ENCODE measurements at places on chromosomes 11 and 22.

GRCh38 chr11:6431861-6432260 is 8.9 kb downstream of the HPX start:
- no peak for DNase-seq

- DNase-seq: no peak
Measured at GRCh38 chr11:539971-540481, 2.7 kb downstream of the LRRC56 start.

- peak; percentile 25 for DNase-seq
Measured at GRCh38 chr11:63985812-63986155, 454 bp upstream of the OTUB1 start.

- no peak for DNase-seq
Measured at GRCh38 chr11:16179676-16180075, 176.7 kb downstream of the SOX6 start.

GRCh38 chr22:36398601-36399471 is 11.1 kb upstream of the MYH9 start:
- DNase-seq: no peak

- no peak for DNase-seq
Measured at GRCh38 chr11:105907319-105907718, 114.7 kb downstream of the MSANTD4 start.

DNA sequence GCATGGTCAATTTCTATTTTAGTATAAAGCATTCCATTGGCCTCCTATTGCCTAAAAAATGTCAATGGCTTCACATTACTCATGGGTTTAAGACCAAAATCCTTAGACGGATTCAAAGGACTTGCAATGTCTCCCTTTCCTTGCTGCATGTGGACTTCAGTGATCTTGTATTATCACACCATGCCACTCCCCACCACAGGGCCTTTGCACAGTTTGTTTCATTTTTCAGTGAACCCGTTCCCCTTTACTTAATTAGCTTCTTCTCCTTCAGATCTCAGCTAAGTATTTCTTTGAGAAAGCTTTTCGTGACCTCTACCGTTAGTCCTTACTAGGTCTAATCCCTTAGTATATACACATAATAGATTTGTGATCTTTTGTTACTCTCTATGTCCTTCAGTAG is 269.7 kb downstream of the FAM76B start:
- no peak for DNase-seq

DNA sequence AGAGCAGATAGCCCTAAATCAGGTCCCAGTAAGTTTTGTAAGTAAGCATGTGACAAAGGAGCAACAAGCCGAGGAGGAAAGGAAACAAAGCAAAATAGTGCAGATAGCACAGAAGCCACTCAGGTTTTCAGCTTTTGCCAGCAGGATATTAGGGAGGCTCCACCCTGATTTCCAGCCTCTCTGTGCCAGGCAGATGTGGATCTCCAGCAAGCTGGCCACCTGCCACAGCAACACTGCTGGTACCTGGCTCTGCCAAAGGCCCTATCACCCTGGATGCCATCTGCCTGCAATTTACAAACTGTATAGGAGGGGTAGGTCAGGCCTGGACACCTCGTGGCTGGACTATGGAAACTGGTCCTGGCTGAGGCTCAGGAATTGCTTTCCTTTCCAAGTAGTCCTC is 12.2 kb upstream of the NNMT start:
- DNase-seq: no peak

- DNase-seq: no peak
Measured at GRCh38 chr11:119110439-119110838, 3.3 kb downstream of the C2CD2L start.

DNA sequence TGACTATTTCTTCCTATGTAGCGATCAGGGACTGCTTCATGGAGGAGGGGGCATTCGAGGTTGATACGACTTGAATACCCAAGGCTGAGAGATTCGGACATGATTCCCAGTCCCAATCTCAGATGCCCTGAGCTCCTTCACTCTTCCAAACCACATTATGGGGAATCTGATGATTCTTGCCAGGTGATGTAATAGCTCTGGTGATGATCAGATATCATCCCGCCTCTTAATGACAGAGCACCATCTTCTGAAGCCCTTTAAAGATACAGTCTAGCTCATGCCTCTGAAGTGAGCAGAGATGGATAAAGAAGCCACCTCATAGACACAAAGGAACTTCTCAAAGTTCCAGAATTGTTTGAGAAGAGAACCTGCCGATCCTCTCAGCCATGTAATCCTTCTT is 8.9 kb upstream of the CLMP start:
- DNase-seq: no peak

- DNase-seq: no peak
Measured at GRCh38 chr11:124648610-124649009, 24.9 kb downstream of the SIAE start.

DNA sequence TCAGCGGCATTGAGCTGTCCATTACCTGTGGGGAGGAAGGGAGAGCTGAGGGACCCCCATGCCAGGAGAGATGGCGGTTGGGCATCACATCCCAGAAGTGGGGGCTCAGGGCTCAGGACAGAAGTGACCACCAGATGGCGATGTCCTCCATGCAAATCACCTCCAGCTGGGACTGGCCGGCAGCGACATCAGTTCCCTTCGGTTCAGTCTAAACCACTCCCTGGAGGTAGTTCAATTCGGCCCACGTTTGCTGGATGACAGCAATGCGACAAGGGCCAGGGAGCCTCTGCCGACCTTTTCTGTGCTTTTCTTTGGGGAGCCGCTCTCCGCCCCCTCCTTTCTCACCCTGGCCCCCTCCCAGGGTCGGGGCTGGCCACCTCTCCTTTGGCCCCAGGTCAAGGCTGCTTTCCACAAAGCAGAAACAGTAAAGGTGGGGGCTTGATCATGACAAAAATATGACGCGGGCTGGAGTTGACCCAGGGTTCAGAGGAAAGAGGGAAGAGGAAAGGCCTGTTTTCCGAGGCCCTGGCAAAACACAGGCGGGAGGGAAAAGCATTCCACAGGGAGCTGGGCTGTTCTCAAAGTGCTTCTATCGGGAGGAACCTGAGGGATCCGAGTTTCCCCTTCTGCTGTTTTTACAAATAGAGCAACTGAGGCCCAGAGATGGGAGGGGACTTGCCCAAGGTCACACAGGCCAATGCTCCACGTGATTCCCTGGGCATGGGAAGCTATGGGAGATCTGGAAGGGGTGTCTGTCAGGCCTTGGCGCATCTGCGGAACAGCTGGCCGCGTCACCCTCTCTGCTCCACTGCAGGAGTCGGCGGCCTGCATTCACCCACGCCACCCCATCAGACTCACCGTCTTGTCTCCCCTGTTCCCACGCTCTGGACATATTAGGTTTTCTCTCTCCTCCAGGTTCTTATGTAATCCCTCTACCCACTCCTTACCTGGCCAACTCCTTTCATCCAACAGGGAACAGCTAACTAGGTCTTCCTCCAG is 54.7 kb downstream of the FBXO7 start:
- DNase-seq: peak; percentile 34

GRCh38 chr11:75273411-75274391 is 33.1 kb downstream of the TPBGL start:
- no peak for DNase-seq

GRCh38 chr11:28703371-28703770 is 595.2 kb downstream of the METTL15 start:
- DNase-seq: no peak

DNA sequence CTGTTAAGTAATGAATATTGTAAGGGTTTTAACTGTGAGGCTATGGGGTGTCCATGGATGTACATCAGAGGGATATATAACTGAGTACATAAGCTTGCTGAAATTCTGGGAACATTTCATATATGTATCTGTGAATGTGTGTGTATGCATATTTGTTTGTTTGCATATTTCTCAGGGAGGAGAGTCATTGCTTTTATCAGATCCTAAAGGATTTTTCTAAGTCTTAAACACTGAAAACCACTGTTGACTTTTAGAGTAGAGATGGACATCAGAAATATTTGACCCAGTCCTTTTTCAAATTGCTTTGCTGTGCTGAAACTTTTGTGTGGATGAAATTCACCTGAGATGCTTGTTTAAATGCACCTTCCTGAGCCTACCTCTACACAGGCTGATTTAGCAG is 410.6 kb downstream of the METTL15 start:
- DNase-seq: no peak

- DNase-seq: no peak
Measured at GRCh38 chr11:113732092-113732491, 26.0 kb upstream of the TMPRSS5 start.

DNA sequence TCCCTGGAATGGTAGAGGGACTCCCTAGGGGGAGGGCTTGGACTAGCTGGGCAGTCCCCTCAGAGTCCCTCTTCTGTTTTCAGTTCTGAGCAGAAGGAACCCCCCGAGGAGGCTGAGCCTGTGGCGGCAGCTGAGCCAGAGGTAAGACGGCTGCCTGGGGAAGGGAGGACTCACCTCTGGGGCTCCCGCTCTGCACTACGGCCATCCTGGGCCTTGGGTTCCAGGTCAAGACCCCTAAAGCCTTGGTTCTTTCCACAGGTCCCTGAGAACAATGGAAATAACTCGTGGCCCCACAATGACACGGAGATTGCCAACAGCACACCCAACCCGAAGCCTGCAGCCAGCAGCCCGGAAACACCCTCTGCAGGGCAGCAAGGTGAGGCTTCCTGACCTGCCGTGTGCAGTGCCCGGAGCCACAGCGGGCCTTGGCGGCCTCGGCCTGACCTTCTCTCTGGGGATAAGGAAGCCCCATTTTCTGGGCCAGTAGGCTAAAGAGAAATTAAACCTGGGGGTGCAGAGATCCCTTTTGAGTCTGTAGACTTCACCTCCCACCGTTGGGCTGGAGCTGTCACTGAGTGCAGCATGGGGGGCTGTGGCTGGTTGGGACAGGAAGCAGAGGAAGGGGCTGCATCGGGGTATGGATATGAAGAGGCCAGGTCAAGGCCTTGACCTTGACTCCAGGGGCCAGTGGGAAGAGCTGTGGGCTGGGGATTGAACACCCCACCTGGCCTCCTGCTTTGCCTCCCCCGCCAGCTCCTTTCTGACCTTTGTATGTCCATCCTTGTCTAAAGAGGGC is 15.0 kb downstream of the INCENP start:
- DNase-seq: no peak

- no peak for DNase-seq
Measured at GRCh38 chr22:49997932-49998717, 14.4 kb downstream of the IL17REL start.

GRCh38 chr11:123549926-123550917 is 104.2 kb downstream of the SCN3B start:
- no peak for DNase-seq

DNA sequence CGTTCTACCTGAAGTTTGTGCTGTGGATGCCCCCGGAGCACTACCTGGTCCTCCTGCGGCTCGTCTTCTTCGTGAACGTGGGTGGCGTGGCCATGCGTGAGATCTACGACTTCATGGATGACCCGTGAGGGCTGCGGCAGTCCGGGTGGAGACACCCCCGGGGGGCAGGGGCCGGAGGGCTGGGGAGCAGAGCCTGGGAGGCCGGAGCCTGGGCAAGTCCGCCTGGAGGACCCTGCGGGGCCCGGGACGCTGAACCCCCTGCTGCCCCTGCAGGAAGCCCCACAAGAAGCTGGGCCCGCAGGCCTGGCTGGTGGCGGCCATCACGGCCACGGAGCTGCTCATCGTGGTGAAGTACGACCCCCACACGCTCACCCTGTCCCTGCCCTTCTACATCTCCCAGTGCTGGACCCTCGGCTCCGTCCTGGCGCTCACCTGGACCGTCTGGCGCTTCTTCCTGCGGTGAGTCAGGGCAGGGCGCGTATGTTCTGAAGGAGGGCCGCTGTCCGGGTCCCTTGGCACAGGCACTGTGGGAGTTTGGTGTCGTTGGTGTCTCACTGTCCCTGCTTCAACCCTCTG is 17.3 kb downstream of the RNH1 start:
- no peak for DNase-seq

- DNase-seq: no peak
Measured at GRCh38 chr22:47376322-47376700, 613.9 kb downstream of the TBC1D22A start.

DNA sequence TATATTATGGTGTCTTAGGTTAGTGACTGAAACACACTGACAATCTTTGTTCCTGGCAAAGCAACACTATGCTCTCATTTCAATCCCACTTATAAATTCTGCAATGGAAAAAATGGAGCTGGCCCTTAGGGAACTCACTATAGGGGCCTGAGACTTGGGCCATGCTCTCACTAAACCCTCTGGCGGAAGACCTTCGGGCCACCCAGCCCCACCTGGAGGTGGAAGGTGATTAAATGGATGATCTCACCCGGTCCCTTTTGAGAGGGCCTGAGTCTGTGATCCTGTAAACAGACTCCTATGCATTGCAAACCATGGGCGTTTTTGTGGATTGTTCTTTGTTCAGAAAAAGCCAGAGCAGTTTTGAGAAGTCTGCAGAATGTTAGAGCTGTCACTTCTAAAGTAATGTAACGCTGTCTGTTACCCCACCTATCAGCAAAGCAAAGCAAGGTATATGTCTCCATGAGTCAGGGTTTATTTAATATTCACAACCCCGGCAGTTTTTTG is 17.0 kb upstream of the CDON start:
- no peak for DNase-seq

GRCh38 chr11:7672276-7672959 is 882 bp downstream of the CYB5R2 start:
- no peak for DNase-seq

GRCh38 chr11:119797736-119798135 is 68.7 kb upstream of the NECTIN1 start:
- DNase-seq: no peak

DNA sequence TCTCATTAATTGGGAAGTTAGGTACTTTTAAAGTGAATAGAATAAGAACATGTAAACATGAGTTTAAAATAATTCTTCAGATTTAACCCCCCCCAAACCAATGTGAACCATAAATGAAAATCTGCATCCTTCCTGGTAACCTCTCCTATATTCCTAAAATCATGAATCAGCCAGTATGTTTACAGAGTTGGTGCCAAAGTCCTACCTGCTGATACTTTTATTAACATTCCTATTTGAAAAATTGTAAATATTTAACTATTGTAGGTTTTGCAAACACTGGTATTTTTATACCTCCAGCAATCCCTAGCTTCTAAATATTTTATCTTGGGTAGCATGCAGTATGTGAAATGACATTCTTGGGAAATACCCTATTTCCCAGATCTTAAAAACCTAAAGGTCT is 278.2 kb downstream of the RAB38 start:
- DNase-seq: no peak

- no peak for DNase-seq
Measured at GRCh38 chr11:45635907-45636306, 29.5 kb downstream of the CHST1 start.

- DNase-seq: no peak
Measured at GRCh38 chr22:50376085-50376651, 33.0 kb downstream of the PPP6R2 start.

DNA sequence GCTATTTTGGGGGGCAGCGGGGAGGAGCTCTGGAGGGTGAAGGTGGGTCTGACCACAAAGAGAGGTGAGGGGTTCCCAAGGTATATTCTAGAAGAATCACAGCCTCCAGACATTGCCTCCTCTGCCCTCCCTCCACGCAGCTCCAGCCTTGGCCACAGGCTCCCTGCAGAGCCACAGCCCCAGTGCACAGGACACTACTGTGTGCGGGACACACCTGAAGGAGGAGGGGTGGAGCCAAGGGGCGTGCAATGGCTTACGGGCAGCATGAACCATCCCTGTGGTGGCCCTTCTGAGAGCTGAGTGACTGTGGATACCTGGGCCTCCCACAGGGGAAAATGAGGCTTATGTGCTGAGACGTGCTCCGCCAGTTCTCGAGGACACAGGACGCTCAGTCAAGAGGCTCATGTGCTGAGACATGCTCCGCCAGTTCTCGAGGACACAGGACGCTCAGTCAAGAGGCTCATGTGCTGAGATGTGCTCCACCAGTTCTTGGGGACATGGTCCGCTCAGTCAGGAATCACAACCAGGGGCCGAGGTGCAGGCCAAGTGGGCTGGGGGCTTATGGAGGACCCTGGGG is 417.3 kb downstream of the SHANK2 start:
- DNase-seq: no peak

- no peak for DNase-seq
Measured at GRCh38 chr22:24965822-24966626, 13.5 kb downstream of the KIAA1671 start.

- no peak for DNase-seq
Measured at GRCh38 chr22:40178417-40179409, 988 bp downstream of the TNRC6B start.

Data from stimulated activated CD4-positive, alpha-beta T cell treated with anti-CD3 and anti-CD28 coated beads, TNF-alpha, amount 100 ng/mL, for 1 hour (primary cell).